ENCODE measurements at places on chromosomes 3 and 15.

DNA sequence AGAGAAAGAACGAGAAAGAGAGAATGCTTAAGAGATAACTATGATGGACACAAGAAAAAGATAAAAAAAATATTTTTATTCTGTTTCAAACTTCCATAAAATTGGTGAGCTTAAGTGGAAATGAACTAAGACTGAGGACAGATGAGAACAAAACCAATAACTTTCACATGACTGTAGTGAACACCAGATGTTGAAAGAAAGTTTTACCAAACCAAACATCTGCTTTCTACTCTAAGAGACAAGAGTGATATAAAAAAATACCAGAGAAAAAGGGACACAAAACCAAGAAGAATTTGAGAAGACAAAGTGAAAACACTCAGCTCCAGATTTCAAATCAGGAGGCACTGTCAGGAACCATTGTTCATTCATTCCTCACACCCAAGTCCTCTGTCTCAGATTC lies 147.9 kb downstream of the IMPG2 start:
- no peak for DNase-seq

- no peak for DNase-seq
These were observed 44.8 kb upstream of the MAP3K13 start for GRCh38 chr3:185318141-185318540.

GRCh38 chr15:25220834-25221233 lies 218.0 kb downstream of the UBE3A start:
- DNase-seq: no peak

- DNase-seq: no peak
These were observed 16.8 kb downstream of the PAQR5 start for GRCh38 chr15:69315402-69316110.

- DNase-seq: peak; percentile 47
These were observed 534 bp downstream of the FRMD5 start for GRCh38 chr15:44194323-44195150.

GRCh38 chr3:127853681-127854080 lies 31.4 kb upstream of the MGLL start:
- DNase-seq: no peak

DNA sequence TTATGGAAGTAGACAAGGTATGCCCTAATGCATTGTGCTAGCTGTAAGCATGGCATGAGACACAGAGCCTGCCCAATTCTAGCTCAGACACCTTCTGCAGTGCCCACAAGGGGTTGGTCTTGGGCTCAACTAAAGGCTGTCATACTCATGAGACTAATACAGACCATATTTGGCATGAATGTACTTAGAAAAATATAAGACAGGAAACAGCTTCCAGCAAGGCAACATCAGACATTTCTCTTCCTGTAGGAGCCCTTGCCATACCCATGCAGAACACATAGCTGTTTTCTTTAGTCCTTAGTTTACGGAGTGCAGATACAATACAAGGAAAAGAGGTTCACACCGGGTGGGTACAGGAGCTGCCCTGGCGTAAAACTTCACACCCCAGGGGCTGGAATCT lies 30.5 kb upstream of the NR1I2 start:
- no peak for DNase-seq

- no peak for DNase-seq
These were observed 218.1 kb downstream of the CLSTN2 start for GRCh38 chr3:140152851-140153639.

GRCh38 chr15:40290545-40290917 lies 7.7 kb upstream of the ANKRD63 start:
- no peak for DNase-seq

GRCh38 chr3:101665851-101666250 lies 11.1 kb downstream of the ZBTB11 start:
- no peak for DNase-seq

DNA sequence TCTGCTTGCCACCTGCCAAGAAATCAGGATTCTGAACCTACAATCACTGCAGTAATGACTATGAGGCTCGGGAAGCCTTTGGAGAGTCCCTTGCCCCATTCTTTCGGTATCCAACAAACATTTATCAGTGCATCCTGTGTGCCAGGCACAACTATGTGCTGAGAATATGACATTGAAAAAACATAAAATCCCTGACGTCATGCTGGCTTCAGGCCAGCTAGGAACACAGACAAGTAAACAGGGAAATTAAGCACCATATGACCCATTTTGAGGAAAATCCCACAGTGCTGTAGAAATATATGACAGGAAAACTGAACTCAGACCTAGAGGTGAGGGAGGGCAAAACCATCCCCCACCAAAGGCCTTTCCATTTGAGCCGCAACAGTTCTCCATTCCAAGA lies 34.1 kb upstream of the DET1 start:
- DNase-seq: no peak
